ENCODE measurements at places on chromosomes 12 and 14.

DNA sequence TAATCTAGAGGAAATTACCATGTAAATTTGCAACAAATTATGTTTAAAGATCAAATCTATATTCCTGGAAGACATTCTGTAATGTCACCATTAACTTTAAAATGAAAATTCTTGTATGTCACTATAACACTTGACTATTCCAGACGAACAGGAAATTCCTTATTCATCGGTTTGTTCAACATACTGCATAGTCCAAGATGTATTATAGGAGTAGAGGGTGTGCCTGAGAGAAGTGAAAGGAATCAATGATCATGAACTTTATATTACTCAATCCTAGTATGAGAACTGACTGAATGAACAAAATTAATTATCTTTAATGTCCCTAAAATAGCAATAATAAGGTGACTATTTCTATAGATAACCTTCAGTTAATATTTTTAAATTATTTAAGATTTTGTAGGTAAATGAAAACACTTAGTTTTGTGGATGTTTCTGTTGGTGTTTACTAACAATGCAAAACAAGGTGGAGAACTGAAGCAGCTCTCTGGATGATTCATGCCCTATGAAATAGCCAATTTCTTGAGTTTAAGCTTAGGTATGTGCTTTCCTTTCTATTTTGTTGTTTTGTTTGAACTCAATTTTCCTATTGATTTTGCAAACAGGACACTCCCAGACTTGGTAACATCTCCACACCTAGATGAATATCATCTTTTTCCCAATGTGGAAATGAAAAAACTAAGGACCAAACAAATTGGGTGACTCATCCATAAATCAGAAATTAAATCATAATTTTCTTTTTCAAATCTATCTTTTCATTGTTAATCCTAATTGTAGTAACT lies 18.2 kb upstream of the ITPR2 start:
- DNase-seq = no peak

GRCh38 chr12:27998658-27999057 lies 26.1 kb upstream of the PTHLH start:
- no peak for DNase-seq

GRCh38 chr12:54393207-54393609 lies 8.7 kb upstream of the ZNF385A start:
- DNase-seq = no peak

- no peak for DNase-seq
Observed at GRCh38 chr12:111309584-111309983, 59.3 kb downstream of the PHETA1 start.

- no peak for DNase-seq
Observed at GRCh38 chr14:104110491-104111209, 25.1 kb downstream of the ASPG start.

- DNase-seq = peak; percentile 17
Observed at GRCh38 chr12:31322801-31323207, 3.1 kb downstream of the SINHCAF start.

DNA sequence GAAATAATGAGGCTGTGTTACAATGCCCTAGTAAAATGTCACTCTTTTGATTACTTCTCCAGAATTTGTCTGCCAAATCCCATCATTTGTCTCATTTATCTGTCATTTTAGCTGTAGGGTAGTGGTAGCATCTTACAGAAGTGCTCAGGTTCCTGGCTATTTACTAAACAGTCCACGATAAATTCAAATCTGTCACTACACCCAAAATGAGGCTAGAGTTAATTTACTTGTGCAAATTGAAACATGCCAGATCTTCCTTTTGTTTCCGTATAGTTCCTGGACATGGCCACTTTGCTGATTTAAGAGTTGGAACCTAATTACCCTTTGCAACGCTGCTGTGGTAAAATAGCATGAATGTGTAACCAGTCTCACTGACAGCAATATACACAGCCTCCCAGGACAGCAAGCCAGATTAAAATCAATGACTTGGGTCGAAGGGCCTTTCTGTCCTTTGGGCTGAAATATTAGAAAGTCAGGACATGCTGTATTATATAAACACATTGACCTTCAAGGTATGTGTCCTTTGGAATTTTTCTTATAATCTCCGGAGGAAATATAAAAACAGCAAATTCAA lies 485.4 kb downstream of the MDGA2 start:
- no peak for DNase-seq

GRCh38 chr12:131347345-131347714 lies 363.6 kb upstream of the SFSWAP start:
- no peak for DNase-seq

GRCh38 chr12:22627371-22627770 lies 2.4 kb downstream of the ETNK1 start:
- DNase-seq = no peak

DNA sequence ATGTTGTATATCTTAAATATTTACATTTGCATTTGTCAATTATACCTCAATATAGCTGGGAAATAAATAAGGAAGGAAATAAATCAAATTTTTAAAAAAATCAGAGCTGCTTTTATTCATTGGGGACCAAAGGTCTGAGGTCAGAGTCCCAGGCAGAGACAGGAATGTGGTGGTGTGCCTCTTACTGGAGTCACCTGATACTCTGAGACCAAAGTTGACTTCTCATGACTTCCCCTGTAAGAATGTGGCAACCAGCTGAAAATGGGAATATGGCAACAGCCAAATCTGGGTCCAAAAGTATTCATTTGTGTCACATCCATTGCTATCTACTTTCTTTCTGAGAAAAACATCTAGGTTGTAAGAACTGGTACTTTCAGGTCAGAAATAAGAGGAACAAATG lies 496.6 kb upstream of the TMPO start:
- no peak for DNase-seq

DNA sequence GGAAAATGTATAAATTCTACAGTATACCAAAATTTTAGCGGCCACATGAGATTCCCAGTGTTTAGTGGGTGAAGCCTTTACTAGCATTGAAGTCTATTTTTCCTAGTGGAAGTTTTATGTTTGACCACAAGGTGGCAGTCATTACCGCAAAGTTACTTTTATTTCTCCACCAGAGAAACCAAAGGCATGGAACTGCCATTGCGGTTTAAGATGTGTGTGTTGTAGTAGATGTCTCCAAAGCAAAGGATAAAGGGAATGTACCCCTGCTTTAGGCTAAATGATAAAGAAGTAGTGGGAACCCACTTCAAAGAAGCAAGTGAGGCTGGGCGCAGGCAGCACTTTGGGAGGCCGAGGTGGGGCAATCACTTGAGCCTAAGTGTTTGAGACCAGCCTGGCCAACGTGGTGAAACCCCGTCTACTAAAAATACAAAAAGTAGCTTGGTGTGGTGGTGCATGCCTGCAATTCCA lies 140.5 kb downstream of the PRKCH start:
- no peak for DNase-seq

DNA sequence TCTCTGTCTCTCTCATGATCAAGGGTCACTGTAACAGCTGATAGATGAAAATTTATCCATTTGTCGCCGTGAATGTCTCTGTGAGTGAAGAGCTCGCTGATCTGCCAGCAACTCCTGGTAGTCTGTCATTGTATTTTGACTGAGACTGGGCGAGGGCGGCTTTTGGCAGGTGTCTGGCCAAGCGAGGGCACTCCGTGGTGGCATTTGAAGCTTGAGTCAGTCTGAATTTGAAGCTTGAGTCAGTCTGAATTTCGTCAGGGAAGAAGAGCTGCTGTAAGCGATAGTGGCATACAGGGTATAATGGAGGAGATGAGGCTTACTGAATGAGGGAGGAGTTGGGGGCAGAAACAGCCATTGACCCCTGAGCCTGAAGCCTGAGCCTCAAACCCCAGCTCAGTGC lies 56.8 kb upstream of the FAM181A start:
- DNase-seq = no peak

GRCh38 chr14:32226056-32226455 lies 23.0 kb upstream of the RNU6-8 start:
- no peak for DNase-seq

DNA sequence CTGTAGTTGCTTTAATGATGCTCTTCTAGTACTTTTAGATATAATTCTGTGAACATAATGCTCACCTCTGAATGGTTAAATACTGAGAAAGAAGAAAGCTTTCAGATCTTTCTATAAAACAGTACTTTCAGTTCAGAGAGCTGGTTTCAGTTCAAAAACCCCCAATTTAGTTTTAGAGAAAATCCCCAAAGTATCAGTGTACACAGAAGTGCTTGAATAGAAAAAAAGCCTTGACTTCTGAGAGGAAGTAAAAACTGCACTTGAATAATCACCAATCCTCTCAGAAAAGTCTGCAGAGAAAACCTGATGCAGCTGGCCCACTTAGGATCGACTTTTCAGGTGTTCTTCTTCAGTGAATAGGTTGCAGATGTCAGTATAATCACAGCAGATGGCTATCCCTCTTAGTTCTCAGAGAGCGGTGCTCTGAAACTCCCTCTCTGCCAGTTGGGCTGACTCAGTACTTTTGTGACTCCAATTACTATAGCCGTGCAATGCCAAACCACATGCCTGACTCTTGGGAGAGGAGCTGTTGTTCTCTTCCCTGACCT lies 616.3 kb downstream of the LRFN5 start:
- peak; percentile 29 for DNase-seq

DNA sequence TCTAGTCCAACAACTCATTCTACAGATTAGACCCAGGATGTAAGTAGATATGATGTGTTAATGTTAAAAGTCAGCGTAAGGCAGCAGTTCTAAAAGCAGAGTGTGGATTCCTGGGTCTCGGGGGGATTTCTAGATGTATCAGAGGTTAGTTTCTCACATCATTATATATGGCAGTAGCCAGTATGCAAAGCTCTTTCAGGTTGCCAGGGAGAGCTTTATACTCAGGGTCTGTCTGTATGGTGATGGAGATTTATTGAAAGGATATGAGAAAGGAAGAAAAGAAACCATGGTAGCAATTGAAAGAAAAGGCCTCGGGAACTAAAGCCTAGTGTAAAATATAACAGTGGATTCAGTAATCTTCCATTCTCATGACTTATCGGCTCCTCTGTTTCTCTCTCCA lies 26.2 kb upstream of the PAWR start:
- DNase-seq = no peak

DNA sequence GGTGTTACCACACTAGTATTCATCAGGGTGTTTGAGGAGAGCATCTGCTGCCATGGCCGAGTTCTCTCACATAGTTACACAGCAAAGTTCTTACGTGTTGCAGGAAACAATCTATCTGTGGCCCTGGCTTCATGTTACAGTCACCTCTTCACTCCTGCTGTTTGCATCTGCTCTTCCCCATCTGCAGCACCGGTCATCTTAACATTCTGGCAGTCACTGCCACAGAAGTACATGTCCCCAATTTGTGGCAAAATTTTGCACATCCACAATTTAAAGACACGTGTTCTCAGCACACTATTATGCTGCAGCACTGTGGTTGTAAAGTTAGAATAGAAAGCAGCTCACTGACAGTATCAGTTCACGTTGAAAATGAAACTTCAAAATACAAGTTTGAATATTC lies 23.2 kb downstream of the MAPK1IP1L start:
- DNase-seq = no peak

- no peak for DNase-seq
Observed at GRCh38 chr14:38517426-38517825, 261.5 kb upstream of the CLEC14A start.

Data from AG04449 (cell line).